ENCODE measurements at places on chromosomes 12 and 14.

- no peak for DNase-seq
Observed at GRCh38 chr12:103830730-103831320, 10.2 kb downstream of the NT5DC3 start.

DNA sequence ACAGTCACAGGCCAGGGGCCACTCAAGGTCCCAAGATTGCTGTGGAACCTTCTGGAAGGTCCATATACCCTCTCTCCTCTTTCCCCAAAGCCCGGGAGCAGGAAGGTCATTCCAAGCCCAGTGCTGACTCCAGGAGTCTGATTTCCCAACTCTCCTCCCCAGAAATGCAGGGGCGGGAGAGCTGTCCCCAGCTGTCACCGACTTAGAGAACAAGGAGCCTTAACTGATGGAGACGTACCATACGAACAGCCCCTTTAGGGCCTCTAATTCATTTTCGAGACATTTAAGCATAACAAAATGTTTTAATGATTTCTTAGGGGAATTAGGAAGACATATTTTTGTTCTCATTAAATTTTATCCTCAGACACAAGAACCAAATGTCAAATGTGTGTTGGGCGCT, 99.2 kb downstream of the PHETA1 start:
- DNase-seq = no peak

GRCh38 chr14:99253890-99254289, 18.1 kb downstream of the BCL11B start:
- DNase-seq = no peak

DNA sequence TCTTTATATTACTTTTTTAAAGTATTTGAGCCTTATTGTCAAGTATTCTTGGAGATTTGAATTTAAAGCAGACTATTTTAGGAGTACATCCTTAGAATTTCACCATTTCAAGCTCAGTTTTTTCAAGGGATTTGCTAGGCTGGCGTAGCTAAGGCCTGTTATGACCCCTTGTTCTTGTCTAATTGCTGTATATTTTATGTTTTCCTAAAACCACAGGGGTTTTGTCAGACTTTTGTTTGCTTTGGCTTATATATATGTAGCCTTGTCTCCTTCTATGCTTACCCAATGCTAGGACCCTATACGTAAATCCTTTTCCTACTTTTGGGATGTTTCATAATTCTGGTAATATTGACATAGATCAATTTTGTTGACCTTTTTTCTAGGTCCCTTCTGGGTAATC, 147.0 kb upstream of the SYT10 start:
- DNase-seq = no peak

- no peak for DNase-seq
Observed at GRCh38 chr12:67042697-67043131, 226.4 kb upstream of the CAND1 start.

DNA sequence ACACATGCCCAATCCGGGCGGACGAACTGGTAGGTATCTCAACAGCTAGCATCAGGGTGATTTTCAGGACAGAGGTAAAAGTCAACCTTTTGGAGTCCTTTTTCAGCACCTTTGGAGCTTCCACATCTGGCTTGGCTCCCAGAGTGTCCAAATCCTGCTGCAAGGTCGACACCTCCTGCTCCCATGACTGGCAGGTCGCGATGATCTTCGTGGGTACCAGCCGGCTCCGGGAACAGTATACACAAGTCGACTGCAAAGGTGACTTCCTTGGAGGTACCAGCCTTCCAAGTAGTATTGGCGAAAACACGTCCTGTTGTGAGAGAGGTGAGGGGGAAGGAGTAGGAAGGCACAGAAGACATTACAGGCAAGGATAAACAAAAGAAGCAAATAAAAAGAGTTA, 672.7 kb downstream of the TMEM121 start:
- DNase-seq = no peak

- DNase-seq = no peak
Observed at GRCh38 chr12:129696926-129697325, 206.9 kb downstream of the TMEM132D start.

GRCh38 chr14:68394764-68395143, 398.1 kb downstream of the ZFP36L1 start:
- no peak for DNase-seq

DNA sequence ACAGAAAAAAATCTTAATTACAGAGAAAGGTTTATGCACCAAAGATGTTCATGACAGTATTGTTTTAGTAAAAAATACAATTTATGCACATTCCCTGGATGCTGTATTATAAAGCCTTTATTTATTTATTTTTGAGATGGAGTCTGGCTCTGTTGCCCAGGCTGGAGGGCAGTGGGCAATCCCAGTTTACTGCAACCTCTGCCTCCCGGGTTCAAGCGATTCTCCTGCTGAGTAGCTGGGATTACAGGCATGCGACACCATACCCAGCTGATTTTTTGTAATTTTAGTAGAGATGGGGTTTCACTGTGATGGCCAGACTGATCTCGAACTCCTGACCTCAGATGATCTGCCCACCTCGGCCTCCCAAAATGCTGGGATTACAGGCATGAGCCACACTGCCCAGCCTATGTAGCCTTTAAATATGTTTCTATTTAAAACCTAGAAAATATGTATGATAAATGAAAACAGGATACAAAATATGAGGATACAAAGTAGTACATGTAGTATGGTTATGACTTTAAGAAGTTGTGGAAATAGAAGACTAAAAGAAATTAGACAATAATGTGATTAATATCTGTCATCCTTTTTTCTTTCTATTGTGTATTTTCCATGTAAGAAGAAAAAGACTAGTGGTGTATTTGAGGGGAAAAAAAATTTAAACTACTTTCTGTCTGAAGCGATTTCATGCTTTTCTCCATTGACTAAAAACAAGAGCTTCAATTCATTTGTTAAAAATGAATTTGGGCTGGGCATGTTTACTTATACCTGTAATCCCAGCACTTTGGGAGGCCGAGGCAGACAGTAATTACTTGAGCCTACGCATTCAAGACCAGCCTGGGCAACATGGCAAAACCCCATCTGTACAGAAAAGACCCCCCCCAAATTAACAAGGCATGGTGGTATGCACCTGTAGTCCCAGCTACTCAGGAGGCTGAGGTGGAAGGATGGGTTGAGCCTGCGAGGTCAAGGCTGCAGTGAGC, 13.1 kb downstream of the ATF1 start:
- DNase-seq = no peak

GRCh38 chr12:64518396-64518795, 66.5 kb downstream of the TBK1 start:
- DNase-seq = no peak

DNA sequence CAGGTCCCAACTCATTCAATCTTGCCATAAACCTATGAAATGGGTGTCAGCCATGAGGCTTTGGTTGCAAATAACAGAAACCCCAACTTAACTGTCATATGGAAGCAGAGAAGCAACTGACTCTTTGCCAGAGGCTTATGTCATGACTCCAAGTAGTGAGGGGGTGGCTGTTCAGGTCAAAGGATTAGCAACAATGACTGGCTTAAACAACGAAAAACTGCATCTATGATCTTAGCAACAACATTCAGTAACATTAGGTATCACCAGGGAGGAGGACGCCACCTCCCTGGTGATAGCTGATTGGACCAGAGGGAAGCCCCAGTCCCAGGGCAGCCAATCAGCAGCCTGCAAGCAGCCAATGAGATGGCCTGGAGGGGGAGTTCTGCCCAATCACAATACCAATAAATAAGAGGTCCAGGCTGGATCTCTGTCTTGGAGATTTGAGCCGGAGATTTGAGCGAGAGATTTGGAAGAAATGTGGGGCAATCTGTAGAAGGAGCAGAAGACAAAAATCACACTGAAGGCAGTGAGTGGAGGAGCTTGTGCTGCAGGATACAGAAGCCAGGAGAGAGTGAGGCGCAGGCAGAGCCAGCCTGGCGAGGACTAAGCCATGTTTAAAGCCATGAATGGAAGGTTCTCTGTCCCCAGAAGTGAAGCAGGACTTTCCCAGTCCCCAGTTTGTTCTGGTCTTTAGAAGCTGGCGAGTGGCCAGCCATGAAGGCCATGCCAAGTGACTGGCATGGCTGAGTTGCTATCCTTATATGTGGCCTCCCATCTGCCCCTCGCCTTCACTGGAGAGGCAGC, 93.3 kb downstream of the CALM1 start:
- DNase-seq = no peak

DNA sequence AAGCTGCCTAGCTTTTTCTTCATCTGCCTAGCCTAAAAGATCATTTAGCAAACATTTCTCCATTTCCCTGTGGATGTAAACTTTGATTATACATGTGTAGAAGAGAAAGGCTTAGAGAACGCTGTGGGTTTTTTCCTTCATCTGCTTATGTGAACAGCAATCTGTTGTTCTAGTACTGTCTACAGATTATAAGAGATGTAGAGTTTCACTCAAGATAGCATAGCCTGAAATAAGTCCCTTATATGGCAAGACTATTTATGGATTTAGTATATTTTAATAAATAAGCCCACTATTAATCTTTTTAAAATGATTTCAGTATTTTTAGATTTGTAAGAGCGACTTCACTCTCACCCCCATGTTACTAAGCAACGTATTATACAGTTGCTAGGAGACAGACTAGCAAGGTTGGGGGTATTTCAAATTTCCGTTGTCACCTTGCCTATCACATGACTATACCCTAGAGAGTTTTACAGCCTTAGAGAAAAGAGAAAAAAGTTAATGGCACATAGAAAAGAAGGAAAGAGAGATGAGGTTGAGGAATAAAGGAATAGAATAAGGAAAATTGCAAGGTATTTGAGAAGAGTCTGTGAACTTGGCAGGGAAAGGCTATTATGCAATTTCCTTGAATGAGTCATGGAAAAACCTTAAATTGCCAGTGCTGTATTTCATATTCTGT, 12.2 kb upstream of the TUBA1A start:
- no peak for DNase-seq

- DNase-seq = no peak
Observed at GRCh38 chr14:106528717-106529116, 1002.3 kb downstream of the TMEM121 start.

- no peak for DNase-seq
Observed at GRCh38 chr12:67994046-67994445, 4.8 kb downstream of the IFNG-AS1 start.

DNA sequence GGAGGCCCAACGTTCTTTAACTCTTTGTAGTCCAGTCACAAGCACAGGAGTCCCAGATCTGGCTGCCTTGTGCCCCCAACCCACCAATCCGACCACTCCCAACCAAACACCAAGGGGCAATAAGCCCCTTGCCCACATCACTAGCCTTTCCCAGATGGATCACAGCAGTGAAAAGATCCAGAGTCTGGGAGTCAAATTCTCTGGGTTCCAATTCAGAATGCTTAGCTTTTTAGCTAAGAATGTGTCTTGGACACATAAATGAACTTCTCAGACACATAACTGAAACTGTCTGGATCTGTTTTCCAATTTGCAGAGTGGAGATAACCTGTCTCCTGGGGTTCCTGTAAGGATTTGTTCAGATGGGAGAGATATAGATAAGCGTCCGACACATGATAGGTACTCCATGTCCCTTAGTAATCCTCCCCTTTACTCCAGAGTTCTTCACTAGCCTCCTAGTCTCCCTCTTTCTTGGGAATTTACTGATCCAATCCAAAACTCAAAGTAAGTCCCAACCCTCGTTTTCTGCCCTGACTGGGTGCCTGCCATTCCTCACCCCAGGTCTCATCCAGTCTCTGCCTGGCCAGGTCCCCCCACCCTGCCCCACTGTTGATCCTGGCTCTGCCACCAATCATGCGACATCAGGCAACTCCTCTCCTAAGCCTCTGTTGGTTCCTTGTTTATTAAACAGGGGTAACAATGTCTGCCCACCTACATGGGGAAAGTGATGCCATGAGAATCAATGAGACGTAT, 439 bp upstream of the TNFRSF1A start:
- DNase-seq = no peak

DNA sequence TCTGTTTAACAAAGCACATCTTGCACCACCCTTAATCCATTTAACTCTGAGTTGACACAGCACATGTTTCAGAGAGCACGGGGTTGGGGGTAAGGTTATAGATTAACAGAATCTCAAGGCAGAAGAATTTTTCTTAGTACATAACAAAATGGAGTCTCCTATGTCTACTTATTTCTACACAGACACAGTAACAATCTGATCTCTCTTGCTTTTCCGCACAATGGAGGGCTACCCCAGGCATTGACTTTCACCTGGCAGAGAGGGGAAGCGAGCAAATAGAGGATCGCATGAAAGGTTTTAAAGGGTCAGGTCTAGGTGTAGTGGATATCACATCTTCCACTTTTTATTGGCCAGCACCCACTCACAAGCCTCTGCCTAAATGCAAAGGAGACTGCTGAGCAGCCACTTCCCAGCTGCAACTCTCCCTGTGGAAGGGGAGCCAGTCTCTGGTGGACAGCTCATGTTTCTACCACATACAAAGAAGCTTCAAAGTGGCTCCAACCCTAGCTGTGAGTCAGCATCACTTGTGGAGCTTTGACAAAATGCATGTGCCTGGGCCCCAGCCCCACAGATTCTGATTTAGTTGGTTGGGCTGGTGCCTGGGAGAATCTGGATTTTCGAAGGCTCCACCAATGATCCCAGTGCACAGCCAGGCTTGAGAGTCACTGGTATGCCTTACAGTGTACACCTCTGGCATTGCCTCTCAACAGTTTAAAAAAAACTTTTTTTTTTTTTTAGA, 7.2 kb upstream of the FNTB start:
- no peak for DNase-seq

GRCh38 chr12:138898-139534, 72.4 kb downstream of the IQSEC3 start:
- DNase-seq = no peak

- DNase-seq = no peak
Observed at GRCh38 chr12:104608998-104609397, 152.2 kb downstream of the CHST11 start.

DNA sequence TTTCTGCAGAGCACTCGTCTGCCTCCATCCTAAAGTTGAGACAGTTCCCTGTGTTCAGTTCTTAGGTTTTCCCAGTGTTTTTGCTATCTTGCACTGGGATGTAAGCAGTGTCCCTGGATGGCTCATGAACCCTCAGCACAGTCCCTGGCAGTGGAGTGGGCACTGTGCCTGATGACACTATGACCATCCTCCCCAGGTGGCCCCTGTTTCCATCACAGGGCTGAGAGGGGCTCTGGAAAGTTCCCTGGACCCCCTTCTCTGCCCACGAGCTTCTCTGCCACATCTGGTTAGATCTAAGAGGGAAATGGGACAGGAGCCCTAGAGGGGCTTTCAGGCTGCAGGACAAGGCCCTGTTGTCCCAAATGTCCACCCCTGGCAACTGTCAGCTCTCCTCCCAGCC, 249.8 kb upstream of the SFSWAP start:
- DNase-seq = no peak

- DNase-seq = no peak
Observed at GRCh38 chr12:1510056-1510812, 84.1 kb downstream of the FBXL14 start.

- no peak for DNase-seq
Observed at GRCh38 chr12:89247967-89248366, 104.3 kb downstream of the DUSP6 start.

- DNase-seq = no peak
Observed at GRCh38 chr12:3200032-3200617, 122.9 kb downstream of the TSPAN9 start.
